ENCODE measurements at places on chromosomes 2 and 18.

GRCh38 chr2:3628800-3629199 is 29.2 kb upstream of the ALLC start:
- peak; percentile 72 for DNase-seq

GRCh38 chr2:55887901-55888624 is 35.5 kb downstream of the EFEMP1 start:
- DNase-seq = no peak

GRCh38 chr2:208595386-208596275 is 189.0 kb downstream of the PTH2R start:
- DNase-seq = no peak

GRCh38 chr2:121094101-121094500 is 190.9 kb downstream of the TFCP2L1 start:
- DNase-seq = no peak

DNA sequence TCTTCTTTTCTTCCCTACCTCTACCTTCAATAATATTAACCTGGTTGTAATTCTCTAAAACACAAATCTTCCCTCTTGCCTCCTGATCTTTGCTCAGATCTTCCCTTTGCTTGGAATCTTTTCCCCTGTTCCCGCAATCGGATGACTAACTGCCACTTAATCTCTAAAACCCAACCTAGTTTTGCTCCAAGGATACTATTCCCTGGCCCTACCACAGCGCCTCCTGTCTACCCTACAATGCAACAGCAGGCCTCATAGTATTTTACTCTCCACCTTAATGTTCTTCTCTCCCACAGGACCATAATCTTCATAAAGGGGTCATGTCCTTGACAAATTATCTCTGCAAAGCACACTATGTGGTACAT is 246.8 kb upstream of the TNP1 start:
- DNase-seq = peak; percentile 38

- DNase-seq = peak; percentile 60
Observed at GRCh38 chr2:168758970-168759820, 43.2 kb upstream of the NOSTRIN start.

DNA sequence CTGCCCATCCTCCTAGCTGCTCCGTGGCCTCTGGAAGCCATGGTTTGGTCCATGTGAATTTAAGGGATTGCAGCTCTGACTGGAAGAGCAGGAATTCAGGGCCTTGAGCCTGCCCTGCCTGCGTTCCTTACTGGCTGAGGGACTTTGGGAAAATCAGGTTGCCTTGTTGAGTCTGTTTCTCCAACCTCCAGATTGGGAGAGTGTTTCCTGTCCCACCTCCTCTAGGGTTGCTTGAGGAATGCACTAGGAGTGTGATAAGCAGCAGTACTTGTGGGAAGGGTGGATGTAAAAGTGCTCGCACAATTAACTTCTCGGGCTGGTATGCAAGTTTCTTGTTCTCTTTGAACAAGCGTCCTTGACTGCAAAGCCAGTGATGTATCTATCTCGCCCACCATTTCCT is 84.4 kb upstream of the YWHAQ start:
- DNase-seq = no peak

- no peak for DNase-seq
Observed at GRCh38 chr2:11745613-11746375, 638 bp upstream of the LPIN1 start.

DNA sequence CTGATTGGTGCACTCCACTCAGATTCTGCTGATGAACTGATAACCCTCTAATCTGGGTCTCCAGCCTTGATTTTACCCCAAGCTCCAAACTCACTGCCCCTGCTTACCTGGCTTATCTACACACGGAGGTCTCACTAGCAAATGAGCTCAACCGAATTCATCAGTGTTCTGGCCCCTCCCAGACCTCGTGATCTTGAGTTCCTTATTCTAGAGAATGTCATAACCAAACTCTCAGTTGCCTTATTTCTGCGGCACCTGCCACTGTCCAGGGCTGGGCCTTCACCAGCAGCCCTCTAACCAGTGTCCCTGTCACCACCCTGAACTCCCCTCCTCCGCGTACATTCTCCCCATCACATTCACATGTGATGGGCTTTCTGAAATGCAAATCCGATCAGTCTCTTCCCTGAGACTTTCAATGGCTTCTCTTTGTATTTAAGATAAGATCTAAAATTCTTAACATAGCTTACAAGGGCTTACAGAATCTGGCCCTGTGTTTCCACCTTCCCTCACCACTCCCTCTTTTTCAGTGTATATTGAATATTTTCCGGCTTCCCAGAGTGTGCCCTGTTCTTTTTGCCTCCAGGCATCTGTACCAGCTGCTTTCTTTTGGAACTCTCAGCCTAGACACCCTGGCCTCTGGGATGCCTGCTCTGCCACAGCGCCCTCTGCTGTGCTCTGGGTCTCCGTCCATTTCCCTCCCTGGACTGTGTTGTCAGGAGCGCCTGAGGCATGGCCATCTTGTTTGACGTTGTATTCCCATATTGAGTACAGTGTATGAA is 31.1 kb downstream of the NAB1 start:
- peak; percentile 76 for DNase-seq

GRCh38 chr2:143936848-143937722 is 582.8 kb downstream of the ZEB2 start:
- DNase-seq = peak; percentile 86

DNA sequence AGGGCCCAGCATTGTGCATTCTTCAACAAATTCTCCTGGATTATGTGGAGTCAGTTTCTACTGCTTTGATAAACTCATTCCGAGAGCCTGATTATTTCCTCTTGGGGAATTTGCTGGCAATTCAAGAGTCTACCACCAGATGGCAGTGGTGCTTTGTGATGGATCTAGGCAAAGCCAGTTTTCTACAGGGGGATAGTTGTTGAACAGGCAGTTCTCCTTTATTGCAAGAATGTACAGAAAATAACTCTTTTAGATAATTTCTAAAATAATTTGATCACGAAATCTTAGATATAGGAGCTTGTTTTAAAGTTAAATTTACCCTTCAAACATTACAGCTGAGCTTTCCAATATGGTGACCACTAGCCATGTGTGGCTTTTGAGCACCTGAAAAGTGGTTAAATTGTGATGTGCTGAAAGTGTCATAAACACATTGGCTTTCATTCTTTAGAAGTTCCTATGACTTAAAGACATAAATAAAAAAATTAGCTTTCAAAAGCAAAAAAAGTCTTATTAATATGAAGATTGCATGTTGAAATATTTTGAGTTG is 66.7 kb upstream of the HAAO start:
- DNase-seq = peak; percentile 79

- peak; percentile 69 for DNase-seq
Observed at GRCh38 chr2:27071990-27072830, 756 bp upstream of the OST4 start.

DNA sequence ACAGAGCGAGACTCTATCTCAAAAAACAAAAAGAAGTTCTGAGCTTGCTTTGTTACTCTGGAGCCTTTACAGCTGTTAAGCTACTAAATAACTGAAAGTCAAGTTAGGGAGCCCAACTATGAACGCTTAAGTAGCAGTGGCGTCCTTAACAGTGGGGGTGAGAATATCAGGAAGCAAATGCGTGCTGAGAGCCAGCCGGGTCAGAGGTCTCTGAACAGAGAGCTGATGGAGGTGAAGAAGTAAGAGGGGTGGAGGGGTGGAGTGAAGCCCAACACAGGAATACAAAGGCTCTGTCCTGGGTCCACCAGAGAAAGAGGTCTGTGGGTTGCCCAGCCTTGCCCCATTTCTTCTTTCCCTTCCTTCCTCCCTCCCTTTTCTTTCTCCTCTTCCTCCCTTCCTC is 104.1 kb upstream of the GATA6 start:
- DNase-seq = no peak

- peak; percentile 18 for DNase-seq
Observed at GRCh38 chr2:197705912-197706838, 1.0 kb downstream of the MARS2 start.

- no peak for DNase-seq
Observed at GRCh38 chr18:56902653-56903052, 244.2 kb upstream of the BOD1L2 start.

DNA sequence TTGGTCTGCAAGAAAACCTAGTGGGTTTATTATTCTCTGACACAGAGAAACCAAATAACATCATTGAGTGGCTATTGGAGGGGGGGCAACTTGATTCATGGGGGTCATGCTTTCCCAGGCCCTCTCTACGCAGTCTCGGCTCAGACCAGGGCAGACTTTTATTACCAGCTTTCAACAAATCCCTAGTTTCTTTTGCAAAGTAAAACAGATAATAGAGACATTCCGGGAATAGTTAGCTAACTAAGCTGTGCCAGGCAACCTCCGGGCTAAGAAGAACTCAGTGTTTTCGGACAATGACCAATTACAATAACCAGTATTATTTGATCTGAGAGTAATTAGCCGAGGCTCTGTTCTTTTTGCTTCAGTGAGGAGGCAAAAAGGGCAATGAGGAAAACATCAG is 66.3 kb downstream of the CDK15 start:
- DNase-seq = peak; percentile 85

- peak; percentile 73 for DNase-seq
Observed at GRCh38 chr18:6752202-6752860, 22.8 kb downstream of the ARHGAP28 start.

- DNase-seq = no peak
Observed at GRCh38 chr2:178157574-178157973, 36.7 kb upstream of the OSBPL6 start.

DNA sequence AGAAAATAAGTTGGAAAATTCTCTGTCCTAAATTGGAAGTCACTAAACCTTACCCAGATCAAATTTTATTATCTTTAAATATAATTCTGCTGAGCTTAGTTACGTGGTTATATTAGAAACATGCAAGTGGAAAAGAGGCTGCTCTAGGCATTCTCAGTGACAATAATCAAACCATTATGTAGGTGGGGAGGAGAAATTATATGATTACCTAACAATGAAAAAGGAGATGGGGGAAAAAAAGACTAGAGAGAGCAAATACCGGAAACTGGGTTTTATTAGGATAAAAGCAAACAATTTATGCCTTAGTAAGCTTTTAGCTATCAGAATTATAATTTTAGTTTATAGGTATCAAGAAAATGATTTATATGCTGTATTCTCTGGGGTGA is 53.2 kb downstream of the PHLPP1 start:
- no peak for DNase-seq

DNA sequence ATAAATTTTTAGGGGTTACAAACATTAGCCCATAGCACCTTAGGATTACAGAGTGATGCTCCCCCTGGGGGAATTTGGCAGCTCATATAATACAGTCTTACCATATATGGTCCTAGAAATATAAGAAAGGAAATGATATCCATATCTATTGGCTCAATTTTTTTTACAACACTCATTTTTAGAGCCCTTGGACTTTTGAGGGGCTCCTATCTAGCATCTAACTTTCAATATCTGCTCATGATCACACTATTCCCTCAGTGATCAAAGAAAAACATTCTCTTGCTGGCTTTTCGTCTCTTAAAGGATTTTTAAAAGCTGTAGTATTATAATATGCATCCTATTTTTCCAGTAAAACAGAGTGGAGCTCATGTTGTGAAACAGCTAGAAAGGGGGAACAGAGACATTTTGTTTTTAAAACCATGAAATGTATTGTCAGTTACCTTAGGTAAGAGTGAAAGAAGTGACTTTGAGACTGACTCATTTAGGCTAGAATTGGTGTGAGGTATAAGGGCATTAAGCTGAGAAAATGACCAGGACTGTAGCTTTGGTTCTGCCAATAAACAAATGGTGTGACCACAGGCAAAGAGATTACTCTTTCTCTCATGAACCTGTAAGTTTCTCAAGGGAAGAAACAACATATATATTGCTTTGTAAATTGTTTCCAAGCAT is 65.8 kb downstream of the ALPK2 start:
- no peak for DNase-seq

- DNase-seq = no peak
Observed at GRCh38 chr2:223217373-223217772, 165.4 kb downstream of the KCNE4 start.

GRCh38 chr18:44453505-44453904 is 227.2 kb upstream of the SETBP1 start:
- no peak for DNase-seq

- no peak for DNase-seq
Observed at GRCh38 chr2:88770016-88770415, 78.5 kb downstream of the RPIA start.

- peak; percentile 79 for DNase-seq
Observed at GRCh38 chr18:75654851-75655751, 227.6 kb upstream of the SMIM21 start.

DNA sequence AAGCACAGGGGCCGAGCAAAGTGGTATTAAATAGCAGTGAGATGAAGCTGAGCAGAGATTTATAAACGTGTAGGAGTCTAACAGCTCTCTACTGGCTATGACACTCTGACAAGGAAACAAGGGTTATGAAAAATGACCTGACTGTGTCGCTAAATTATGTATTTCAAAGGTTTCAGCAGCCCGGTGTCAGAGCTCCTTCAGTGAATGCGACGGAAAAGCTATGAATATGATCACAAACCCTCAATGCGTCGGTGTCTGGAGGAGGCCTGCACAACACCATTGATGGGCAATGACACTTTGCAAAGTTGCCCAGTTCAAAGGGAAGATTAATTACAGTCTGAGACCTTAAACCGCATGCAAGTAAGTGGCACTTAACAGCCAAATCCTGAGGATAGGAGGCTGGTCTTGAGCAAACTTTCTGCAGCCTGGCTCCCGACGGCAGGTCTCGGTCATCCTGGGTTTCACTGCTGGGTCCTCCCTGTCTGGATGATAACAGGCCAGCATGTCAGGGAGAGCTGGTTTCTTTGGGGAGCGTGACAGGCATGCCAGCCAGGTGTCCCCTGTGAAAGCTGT is 615.1 kb upstream of the SALL3 start:
- DNase-seq = no peak

DNA sequence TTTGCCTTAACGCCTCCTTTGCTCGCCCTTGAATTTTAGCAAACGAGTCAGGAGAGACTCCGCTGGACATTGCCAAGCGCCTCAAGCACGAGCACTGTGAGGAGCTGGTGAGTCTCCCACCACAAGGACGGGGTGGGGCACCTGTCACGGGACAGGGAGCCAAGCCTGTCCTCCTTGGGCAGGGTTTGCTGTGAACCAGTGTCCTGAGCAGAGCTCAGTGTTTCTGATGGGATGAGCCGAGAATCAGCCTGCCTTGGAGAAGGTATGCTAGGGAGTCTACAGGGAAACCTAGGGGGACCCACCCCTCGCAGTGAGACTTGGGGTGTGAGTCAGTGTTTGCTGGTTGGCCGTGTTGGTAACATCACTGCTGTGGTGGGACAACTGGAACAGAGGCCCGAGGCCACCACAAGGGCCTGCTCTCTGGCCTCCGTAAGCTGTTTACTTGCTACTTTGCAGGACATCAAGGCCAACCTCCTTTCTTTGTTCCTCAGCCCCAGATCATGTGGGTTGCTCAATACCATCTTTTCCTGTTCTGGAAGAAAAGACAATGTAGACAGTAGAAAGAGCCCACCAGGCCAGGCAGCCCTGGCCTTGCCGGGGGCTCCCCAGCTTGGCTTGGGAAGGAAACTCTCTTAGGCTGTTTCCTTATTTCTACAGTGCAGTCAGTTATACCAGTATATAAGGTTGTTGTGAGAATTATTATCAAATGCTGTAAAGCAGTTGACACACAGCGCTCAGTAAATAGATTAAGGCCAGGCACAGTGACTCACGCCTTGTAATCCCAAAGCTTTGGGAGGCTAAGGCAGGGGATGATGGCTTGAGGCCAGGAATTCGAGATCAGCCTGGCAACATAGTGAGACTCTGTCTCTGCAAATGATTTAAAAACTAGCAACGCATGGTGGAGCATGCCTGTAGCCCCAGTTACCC is 42.4 kb downstream of the ITGB1BP1 start:
- no peak for DNase-seq
